ENCODE measurements at places on chromosomes 7 and 10.

- peaks cover 43% of the 10 kb centered on the region for H3K27me3 ChIP-seq
- no peaks in the 10 kb centered on the region for H3K36me3 ChIP-seq
- H3K4me1 ChIP-seq: peaks cover 1% of the 10 kb centered on the region
- DNase-seq: no peak
- H3K4me3 ChIP-seq: no peak overlapping the region
Measured at GRCh38 chr7:24763303-24763901, 6.1 kb upstream of the GSDME start.

- DNase-seq: no peak
- H3K27ac ChIP-seq: no peak overlapping the region
- H3K4me1 ChIP-seq: no peaks in the 10 kb centered on the region
- H3K36me3 ChIP-seq: no peaks in the 10 kb centered on the region
- peaks cover 26% of the 10 kb centered on the region for H3K27me3 ChIP-seq
Measured at GRCh38 chr10:58177362-58177947, 90.2 kb downstream of the IPMK start.

- H3K4me1 ChIP-seq: peaks cover 64% of the 10 kb centered on the region
- peak overlapping the region; percentile 100 for H3K27ac ChIP-seq
- H3K4me3 ChIP-seq: no peak overlapping the region
- DNase-seq: no peak
- H3K36me3 ChIP-seq: no peaks in the 10 kb centered on the region
- H3K27me3 ChIP-seq: no peaks in the 10 kb centered on the region
Measured at GRCh38 chr10:72321248-72322029, 33.3 kb downstream of the DNAJB12 start.

- no peak for DNase-seq
- no peaks in the 10 kb centered on the region for H3K4me1 ChIP-seq
Measured at GRCh38 chr10:79024296-79024695, 44.5 kb upstream of the ZMIZ1 start.

- peaks cover 28% of the 10 kb centered on the region for H3K27me3 ChIP-seq
- H3K4me3 ChIP-seq: no peak overlapping the region
- peaks cover 9% of the 10 kb centered on the region for H3K36me3 ChIP-seq
- H3K27ac ChIP-seq: no peak overlapping the region
Measured at GRCh38 chr10:72088889-72089575, 681 bp upstream of the SPOCK2 start.

- no peaks in the 10 kb centered on the region for H3K27me3 ChIP-seq
- H3K4me3 ChIP-seq: peak overlapping the region; percentile 71
- H3K4me1 ChIP-seq: peaks cover 39% of the 10 kb centered on the region
- DNase-seq: peak; percentile 89
Measured at GRCh38 chr10:30784897-30785605, 155.5 kb upstream of the LYZL2 start.

Measured in osteocyte (in vitro differentiated cells).